ENCODE measurements at places on chromosomes 4 and X. TPM values are rescaled to one million over a fixed set of nuclear protein-coding genes. Genes with fewer than 3 reads are reported as not detected.

The CENPE gene
- total RNA-seq, result 0.29 TPM

DNA sequence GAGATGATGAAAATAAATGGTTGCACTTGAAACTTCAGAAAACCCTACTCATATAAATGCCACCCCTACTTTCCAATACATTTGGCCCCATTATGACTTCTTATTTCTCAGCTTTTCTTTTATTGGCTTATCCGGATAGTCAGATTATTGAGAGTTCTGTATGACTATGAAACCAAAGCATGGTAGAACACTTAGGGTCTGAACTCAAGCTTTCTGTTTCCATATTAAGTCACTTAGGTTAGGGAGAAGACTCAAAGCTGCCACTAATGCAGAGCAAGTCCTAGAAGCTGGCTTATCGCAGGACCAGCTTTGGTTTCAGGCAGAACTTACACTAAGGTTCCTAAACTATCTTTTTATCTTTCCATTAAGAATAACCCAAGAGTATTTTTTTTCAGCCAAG lies 229.9 kb upstream of the CPEB2 start:
- no peak overlapping the region for H3K27ac ChIP-seq
- H3K4me3 ChIP-seq, result no peak overlapping the region
- no peaks in the 10 kb centered on the region for H3K4me1 ChIP-seq
- H3K36me3 ChIP-seq, result no peaks in the 10 kb centered on the region

The PRMT9 gene
- 6.6 TPM for total RNA-seq

- H3K27me3 ChIP-seq, result no peaks in the 10 kb centered on the region
- no peak overlapping the region for H3K27ac ChIP-seq
- H3K36me3 ChIP-seq, result no peaks in the 10 kb centered on the region
- DNase-seq, result no peak
- no peaks in the 10 kb centered on the region for H3K4me1 ChIP-seq
- no peak overlapping the region for H3K4me3 ChIP-seq
Measured at GRCh38 chr4:95957054-95957453, 117.2 kb downstream of the PDHA2 start.

GRCh38 chrX:11474576-11474975 lies 181.4 kb downstream of the AMELX start:
- no peak overlapping the region for H3K4me3 ChIP-seq
- no peaks in the 10 kb centered on the region for H3K4me1 ChIP-seq
- H3K27ac ChIP-seq, result no peak overlapping the region
- H3K27me3 ChIP-seq, result no peaks in the 10 kb centered on the region

DNA sequence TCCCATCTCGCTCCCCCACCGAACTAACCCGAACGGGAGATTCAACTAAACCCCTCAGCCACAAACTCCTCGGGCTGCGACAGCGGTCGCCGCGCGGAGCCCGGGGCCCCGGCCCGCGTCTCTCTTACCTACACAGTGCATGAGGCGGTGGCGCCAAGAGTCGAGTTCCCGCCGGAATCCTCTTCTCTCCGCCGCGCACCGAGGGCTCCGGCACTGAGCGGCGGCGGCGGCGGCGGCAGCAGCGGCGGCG lies 160 bp downstream of the LCORL start:
- H3K4me3 ChIP-seq, result peak overlapping the region; percentile 91
- H3K36me3 ChIP-seq, result no peaks in the 10 kb centered on the region
- peak overlapping the region; percentile 95 for H3K27ac ChIP-seq

- DNase-seq, result no peak
- H3K27me3 ChIP-seq, result no peaks in the 10 kb centered on the region
- no peak overlapping the region for H3K27ac ChIP-seq
Measured at GRCh38 chrX:22155126-22155525, 117.6 kb upstream of the CBLL2 start.

The MAGEA12 gene
- total RNA-seq, result not detected

DNA sequence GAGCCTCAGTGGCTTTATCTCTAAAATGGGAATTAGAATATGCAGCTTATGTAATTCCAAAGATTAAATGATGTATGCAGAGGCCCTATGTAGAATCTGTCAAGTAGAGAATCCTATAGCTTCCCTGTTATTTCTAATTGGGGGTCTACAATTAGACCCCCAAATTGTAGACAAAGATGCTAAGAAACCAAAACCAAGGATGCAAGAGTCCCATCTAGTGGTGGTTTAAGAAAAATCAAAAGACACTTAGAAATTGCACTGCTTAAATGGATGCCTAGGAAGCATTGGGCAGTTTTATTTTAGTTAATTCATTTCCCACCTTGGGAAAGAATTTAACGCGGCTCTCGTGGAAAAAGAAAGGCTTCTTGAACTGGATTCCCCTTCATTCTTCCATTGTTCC lies 115.2 kb downstream of the GABRA2 start:
- H3K27ac ChIP-seq, result no peak overlapping the region
- no peak for DNase-seq
- no peaks in the 10 kb centered on the region for H3K27me3 ChIP-seq
- H3K4me3 ChIP-seq, result no peak overlapping the region
- no peaks in the 10 kb centered on the region for H3K36me3 ChIP-seq

- DNase-seq, result no peak
- H3K4me3 ChIP-seq, result no peak overlapping the region
- no peaks in the 10 kb centered on the region for H3K36me3 ChIP-seq
- no peaks in the 10 kb centered on the region for H3K27me3 ChIP-seq
- H3K27ac ChIP-seq, result no peak overlapping the region
Measured at GRCh38 chr4:135564090-135564489, 1362.5 kb upstream of the PABPC4L start.

- no peaks in the 10 kb centered on the region for H3K36me3 ChIP-seq
- no peaks in the 10 kb centered on the region for H3K27me3 ChIP-seq
- no peak overlapping the region for H3K4me3 ChIP-seq
Measured at GRCh38 chr4:182644683-182645050, 272.5 kb downstream of the DCTD start.

The NUP62CL gene
- total RNA-seq, result 0.16 TPM

DNA sequence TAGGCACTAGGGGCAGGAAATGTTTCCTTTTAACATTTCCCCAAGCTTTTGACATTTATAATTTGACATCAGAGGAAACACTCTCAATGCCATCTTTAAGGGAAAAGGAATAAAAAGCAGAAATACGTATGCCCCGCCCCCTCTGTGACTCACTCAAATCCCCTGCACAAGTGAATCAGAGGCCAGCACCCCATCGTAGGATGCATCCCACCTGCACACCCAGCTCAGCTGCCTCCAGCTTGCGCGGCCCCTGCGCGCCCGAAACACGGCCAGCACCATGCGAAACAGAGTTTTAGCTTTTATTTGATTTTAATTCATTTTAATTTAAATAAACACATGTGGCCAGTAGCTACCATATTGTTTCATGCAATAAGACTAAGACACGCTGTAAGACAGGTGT lies 29.5 kb downstream of the ABLIM2 start:
- DNase-seq, result no peak
- H3K36me3 ChIP-seq, result no peaks in the 10 kb centered on the region
- H3K4me1 ChIP-seq, result no peaks in the 10 kb centered on the region
- no peaks in the 10 kb centered on the region for H3K27me3 ChIP-seq

The MORF4L2 gene
- total RNA-seq, result 148 TPM

GRCh38 chr4:127528302-127528701 lies 104.5 kb upstream of the INTU start:
- no peaks in the 10 kb centered on the region for H3K36me3 ChIP-seq
- H3K27me3 ChIP-seq, result no peaks in the 10 kb centered on the region
- no peak for DNase-seq
- H3K27ac ChIP-seq, result no peak overlapping the region

- no peaks in the 10 kb centered on the region for H3K4me1 ChIP-seq
- H3K4me3 ChIP-seq, result no peak overlapping the region
- H3K27ac ChIP-seq, result no peak overlapping the region
- no peak for DNase-seq
Measured at GRCh38 chr4:31275906-31276305, 555.7 kb downstream of the PCDH7 start.

The CAPN6 gene
- 0.21 TPM for total RNA-seq

DNA sequence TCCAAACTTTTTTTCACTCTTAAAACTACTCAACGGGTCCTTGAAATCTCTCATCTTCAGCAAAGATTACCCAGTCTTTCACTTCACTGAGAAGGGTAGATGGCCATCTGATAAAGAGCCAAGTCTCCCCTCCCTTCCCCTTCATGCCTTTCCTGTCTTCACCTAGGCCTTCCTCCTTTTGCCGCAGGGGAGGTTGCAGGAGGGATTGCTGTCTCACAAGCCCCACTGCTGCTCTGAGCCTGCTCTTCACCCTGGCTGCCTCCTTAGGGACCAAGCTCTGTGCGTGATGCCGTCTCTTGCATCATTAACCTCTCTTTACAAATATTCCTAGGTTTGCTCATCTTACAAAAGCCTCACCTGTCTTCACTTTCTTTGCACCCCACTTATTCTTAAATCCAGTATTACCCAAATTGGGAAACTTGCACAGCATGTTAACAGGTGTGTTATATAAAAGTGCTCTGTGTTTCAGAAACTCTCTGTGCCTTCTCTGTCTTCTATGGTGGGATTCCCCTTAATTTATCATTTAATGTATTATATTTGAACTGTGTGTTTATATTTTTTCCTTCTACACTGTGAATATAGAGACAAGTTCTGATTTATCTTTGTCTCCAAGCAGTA lies 3.8 kb downstream of the ZFX start:
- no peak overlapping the region for H3K4me3 ChIP-seq
- peaks cover 24% of the 10 kb centered on the region for H3K36me3 ChIP-seq
- H3K27ac ChIP-seq, result no peak overlapping the region
- peaks cover 5% of the 10 kb centered on the region for H3K4me1 ChIP-seq
- DNase-seq, result no peak
- H3K27me3 ChIP-seq, result no peaks in the 10 kb centered on the region

GRCh38 chr4:3047464-3048286 lies 26.7 kb downstream of the HTT-AS start:
- H3K27ac ChIP-seq, result peak overlapping the region; percentile 49
- H3K27me3 ChIP-seq, result no peaks in the 10 kb centered on the region
- H3K4me1 ChIP-seq, result peaks cover 10% of the 10 kb centered on the region

DNA sequence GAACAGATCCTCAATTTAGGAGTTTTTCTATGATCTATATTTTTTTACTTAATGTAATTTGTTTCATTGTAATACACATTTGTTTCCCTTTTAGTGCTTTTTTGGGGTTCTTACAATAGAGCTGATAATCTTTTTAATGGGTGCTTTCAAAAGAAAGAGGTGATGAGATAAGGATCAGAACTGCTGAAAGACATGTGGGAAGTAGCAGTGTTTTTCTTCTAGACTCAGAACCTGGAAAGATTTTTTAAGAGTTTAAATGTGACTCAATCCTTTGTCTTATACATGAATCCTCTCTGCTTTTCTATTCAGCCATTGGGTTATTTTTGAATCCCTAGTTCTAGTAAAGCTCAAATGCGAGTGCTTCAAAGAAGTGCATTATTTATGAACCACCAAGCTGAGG lies 25.6 kb downstream of the UCHL1 start:
- no peaks in the 10 kb centered on the region for H3K4me1 ChIP-seq
- DNase-seq, result no peak
- no peak overlapping the region for H3K4me3 ChIP-seq
- H3K27ac ChIP-seq, result no peak overlapping the region
- no peaks in the 10 kb centered on the region for H3K36me3 ChIP-seq

The TRO gene
- total RNA-seq, result 1.0 TPM

The SHOX gene
- not detected for total RNA-seq

DNA sequence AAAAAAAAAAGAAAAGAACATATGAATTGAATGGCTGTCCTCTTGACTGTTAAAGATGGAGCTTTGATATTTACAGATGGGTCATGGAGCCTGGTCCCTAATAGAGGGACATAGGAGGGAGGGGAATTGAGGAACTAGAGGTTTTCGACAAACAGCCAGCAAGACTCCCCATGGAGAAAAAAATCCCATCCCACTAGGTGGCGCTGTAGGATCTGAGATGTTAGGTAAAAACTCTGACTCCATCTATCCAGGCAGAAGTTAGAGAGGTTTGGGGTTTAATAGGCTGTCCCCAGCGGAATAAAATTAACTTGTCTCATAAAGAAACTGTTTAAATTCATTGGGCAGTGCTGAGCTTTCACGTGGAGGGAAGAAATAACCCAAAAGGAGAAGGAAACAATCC lies 45.9 kb downstream of the HMGB2 start:
- no peak overlapping the region for H3K27ac ChIP-seq
- no peak overlapping the region for H3K4me3 ChIP-seq
- peak; percentile 65 for DNase-seq
- H3K27me3 ChIP-seq, result no peaks in the 10 kb centered on the region
- no peaks in the 10 kb centered on the region for H3K36me3 ChIP-seq
- no peaks in the 10 kb centered on the region for H3K4me1 ChIP-seq

DNA sequence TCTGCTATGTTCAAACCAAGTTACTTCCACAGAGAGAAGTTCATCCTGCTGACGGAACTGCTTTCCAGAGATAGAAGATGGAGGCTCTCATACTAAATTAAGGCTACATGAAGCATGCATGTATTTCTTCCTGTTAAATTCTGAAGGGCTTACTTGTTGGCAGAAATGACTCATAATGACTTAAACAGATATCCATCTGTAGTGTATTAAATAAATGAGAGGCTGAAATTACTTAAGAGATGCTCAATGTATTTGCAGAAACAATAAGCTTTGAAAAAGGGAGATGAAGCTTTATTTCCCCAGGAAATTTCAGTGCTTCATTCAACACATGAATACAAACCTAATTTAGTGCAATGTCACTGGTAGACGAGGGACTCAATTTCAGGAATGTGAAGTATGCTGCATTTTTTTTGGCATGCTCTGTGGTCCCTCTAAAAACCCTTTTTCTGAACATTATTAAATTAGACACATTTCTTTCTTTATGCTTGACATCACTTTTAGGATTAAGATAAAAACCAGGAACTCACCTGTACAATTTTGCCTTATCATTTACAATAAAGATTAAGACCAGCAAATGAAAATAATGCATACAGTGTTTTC lies 759.1 kb upstream of the POU3F4 start:
- H3K4me3 ChIP-seq, result no peak overlapping the region
- no peak for DNase-seq

- H3K27ac ChIP-seq, result no peak overlapping the region
- no peak overlapping the region for H3K4me3 ChIP-seq
- H3K36me3 ChIP-seq, result peaks cover 8% of the 10 kb centered on the region
- no peaks in the 10 kb centered on the region for H3K27me3 ChIP-seq
Measured at GRCh38 chrX:31199056-31199839, 127.4 kb upstream of the FTHL17 start.
